ENCODE measurements at places on chromosomes 3 and 15. TPM values are rescaled to one million over a fixed set of nuclear protein-coding genes. Genes with fewer than 3 reads are reported as not detected.

DNA sequence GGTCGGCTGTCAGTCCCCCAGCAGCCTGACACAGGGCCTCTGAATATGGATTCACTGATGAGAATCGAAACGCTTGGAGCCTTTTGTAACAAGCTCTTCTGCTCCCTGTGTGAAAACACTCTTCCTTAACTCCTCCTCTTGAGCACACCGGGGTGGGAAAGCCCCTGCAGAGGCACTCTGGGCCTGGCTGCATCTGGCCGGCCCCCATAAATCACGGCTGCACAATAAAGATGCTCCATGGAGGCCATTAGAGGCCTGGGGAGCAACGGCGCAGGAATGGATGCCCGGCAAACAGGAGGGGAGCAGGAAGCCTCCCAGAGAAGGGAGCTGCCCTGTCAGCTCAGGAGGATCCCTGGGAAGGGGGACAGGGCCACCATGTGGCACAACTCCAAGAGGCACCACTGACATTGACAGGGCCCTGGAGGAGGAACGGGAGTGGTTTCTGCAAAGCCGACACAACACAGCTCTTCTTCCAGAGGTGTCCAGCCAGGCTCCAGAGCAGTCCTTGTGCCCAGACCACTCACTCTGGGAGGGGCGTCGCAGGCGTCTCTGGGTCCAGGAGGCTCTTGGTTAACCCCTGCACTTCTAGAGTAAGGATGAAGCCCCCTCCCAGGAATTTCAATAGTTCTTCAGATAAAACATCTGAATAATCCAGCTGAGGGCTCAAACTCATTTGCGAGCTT, 509.3 kb upstream of the PPP2R3A start:
- DNase-seq: no peak

The HRG gene
- total RNA-seq: not detected

GRCh38 chr3:55074796-55075195, 146.9 kb upstream of the LRTM1 start:
- no peak for DNase-seq

- no peak for DNase-seq
Observed at GRCh38 chr15:58306591-58307312, 125.0 kb upstream of the LIPC start.

The INKA1 gene
- total RNA-seq: 7.3 TPM

DNA sequence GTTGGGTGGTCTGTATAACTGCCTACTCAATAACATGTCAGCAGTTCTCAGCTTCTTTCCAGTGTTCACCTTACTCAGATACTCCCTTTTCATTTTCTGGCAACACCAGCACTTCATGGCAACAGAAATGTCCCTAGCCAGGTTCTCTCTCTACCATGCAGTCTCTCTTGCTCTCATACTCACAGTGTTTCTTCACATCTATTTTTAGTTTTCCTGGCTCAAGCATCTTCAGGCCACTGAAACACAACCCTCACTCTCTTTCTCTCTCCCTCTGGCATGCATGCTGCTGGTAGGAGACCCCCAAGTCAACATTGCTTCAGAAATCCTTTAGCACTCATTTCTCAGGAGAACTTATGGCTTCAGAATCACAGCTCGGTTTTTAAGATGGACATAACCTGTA, at the start of gene CAPN3:
TSS of gene CAPN3 (plus strand) at position 253 of the 400 bp plus-strand sequence. CDS start 305 bp downstream, outside the sequence.
- no peak for DNase-seq

GRCh38 chr3:36178018-36178417, 202.3 kb upstream of the STAC start:
- DNase-seq: no peak

The LINGO1 gene
- total RNA-seq: 5.3 TPM

GRCh38 chr15:69863446-69863845, 234.3 kb downstream of the TLE3 start:
- no peak for DNase-seq

- no peak for DNase-seq
Observed at GRCh38 chr3:55370272-55370671, 116.8 kb downstream of the WNT5A start.

- no peak for DNase-seq
Observed at GRCh38 chr3:53155760-53156159, 5.2 kb upstream of the PRKCD start.

- DNase-seq: no peak
Observed at GRCh38 chr3:5145120-5145519, 23.0 kb downstream of the ARL8B start.

GRCh38 chr3:79598594-79598993, 169.2 kb downstream of the ROBO1 start:
- DNase-seq: no peak

The RLBP1 gene
- total RNA-seq: not detected

- no peak for DNase-seq
Observed at GRCh38 chr3:56977561-56977889, 82.9 kb upstream of the SPATA12 start.

GRCh38 chr3:82342521-82342920, 581.1 kb upstream of the GBE1 start:
- DNase-seq: no peak

The GNAT1 gene
- not detected for total RNA-seq

DNA sequence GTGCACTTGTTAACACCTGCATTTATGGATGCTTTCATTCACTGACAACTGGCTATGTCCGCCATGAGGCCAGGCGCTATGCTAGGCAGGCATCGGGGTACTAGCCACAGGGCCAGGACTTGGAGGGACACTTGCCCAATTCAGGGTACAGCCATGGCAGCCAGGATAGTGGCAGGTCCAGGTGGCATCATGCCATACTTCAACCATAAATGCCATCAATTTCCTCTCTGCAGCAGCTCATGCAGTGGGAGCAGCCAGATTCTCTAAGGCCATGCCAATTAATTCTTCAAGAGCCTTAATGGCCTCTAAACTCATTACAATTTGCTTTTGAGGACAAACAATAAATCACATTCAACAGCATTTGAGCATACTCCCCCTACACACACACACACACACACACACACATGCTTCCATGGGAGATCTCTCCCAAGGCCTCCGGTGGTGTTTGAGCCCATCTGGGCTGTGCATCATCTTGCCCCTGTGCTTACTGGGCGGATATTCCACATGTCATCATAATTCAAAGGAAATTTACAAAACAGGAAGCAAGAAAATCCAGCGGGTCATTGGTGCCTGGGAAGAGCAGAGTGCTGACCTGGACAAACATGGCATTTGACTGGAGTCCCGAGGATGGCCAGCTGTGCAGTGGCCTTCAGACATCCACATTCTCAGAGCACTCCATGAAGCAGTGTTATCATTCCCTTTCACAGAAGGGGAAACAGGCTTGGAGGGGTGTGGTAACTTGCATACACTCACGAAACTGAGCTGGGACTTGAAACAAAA, 109.1 kb downstream of the IQSEC1 start:
- no peak for DNase-seq

- no peak for DNase-seq
Observed at GRCh38 chr3:35404571-35404970, 234.8 kb upstream of the ARPP21 start.

The EIF3J gene
- 68.9 TPM for total RNA-seq

- DNase-seq: no peak
Observed at GRCh38 chr3:45596290-45596791, 1.8 kb downstream of the LIMD1 start.

The PCLAF gene
- total RNA-seq: not detected

DNA sequence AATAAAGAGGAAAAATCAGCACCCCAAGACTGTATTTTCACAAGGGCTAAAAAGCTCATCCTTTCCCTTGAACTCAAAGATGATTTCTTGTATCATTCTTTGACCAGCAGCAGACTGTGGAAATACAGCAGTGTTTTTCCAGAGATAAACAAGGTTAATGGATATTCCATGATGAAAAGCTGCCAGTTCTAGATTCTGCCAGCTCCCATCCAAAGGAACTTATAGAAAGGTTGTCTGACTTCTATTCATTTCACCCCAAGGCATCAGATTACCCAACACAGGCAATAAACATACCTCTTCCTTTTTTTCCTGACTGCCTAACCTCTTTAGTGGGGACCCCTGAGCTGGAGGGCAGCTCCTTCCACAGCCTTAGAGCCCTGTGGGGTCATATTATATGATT, 375.8 kb upstream of the THBS1 start:
- DNase-seq: no peak

DNA sequence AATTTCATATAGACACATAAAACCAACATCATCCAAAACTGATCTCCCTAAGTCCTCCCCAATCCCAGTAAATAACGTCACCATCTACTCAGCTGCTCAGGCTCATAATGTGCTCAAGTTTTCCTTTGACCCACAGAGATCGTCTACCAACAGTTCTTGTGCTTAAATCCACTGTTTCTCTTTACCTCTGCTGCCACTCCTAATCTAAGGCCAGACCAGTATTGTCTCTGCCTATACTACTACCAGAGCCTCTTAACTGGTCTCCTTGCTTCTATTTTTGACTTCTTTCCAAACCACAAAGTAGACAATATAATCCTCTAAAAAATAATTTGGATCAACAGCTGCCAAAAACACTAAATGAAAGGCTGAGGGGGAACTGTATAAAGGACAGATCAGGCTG, 65.3 kb downstream of the CLASP2 start:
- DNase-seq: no peak

DNA sequence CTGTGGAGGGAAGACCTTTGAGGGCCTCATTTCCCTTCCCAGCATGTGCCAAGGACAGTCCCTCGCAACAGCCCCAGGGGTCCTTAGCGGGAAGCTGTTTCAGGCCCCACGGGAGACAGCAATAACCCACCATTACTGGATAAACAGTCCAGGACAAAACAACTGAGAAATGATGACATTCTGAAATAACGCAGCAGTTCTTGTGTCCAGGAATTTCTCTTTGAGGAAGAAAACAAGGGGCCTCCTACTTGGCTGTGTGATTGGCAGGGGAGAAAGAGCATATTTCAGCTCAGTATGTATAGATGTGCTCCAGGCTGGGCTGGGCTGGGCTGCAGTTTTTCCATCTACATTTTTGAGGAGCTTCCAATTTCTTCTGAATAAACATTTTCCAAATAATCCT, 82.2 kb upstream of the THBS1 start:
- DNase-seq: no peak

DNA sequence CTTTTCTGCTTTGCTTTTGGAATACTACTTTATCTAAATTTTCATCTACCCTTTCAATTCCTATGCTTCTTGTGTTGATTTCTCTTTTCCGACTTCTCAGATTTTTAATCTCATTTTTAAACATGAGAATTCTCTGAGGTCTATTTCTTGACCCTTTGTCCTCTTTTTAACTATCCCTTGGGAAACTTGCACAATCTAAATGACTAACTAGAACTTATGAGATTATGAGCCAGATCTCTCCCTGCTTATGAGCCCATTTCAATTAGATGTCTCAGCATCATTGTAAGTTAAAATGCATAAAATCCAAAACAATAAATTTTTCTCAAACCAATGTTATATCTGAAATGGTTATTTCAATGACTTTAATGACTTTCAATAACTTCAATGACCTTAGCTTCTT, 296.9 kb upstream of the AGTR1 start:
- no peak for DNase-seq

GRCh38 chr15:74519311-74519710, 21.7 kb upstream of the ARID3B start:
- DNase-seq: no peak

GRCh38 chr3:42581400-42581708, 413 bp downstream of the SEC22C start:
- DNase-seq: no peak

- no peak for DNase-seq
Observed at GRCh38 chr3:45317710-45318109, 70.7 kb upstream of the LARS2 start.

DNA sequence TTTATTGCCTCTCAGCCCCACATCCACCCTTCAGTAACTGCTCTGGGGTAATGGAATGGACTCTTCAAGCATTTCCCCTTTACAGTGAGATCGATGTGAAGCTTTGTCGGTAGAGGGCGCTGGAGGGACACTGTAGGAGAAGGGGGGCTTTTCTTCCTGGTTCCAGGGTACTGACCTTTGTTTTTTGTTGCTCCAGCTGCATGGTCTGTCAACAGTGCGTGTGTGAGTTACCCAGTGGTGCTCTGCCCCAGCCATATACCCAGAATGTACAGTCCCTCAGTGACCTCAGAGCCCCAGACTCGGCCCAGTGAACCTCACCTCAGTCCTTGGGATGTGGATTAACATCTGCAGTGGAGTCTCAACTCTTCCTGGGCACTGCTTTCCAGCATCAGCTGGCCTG, 180.3 kb upstream of the TSC22D2 start:
- peak; percentile 74 for DNase-seq

The STAB1 gene
- total RNA-seq: 256 TPM

DNA sequence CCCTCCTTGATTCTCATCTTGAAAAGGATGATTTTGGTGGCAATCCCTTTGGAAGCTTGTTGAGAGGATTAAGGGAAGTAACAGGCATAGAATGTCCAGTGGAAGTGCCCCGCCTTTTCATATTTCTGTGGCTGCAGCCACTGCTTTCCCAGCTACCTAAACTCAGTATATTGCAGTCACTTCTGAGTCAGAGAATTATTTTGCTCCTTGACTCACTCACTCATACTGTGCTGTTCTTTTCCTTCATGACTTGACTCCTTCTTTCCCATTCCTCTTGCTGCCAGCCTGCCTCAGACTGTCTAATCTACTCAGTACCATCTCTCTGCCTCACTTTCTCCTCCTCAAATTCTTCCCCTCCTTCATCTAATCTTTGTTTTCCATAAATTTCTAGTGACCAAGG, 26.5 kb upstream of the POLR2M start:
- DNase-seq: no peak

DNA sequence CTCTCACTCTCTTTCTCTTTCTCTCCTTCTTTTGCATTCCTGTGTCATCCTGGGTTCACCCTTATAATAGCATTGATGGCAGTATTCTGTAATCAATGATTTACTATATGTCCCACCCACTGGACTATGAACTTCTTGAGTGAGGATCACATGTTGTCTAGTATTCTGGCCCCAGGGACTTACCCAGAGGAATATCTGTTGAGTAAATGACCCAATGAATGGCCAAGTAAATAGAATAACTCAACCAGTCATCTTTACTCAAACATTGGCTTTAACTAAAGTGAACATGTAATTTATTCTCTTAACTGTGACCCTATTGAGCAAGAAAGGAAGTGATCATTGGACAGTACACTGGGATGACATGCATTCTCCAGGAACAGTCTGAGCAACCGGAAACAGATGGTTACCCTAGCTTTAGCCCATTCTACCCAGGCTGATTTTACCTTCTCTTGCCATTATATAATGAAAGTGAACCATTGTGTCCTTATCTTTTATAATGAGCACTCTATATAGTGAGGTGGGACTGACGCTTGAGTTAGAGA, 94.5 kb upstream of the SOX14 start:
- no peak for DNase-seq

DNA sequence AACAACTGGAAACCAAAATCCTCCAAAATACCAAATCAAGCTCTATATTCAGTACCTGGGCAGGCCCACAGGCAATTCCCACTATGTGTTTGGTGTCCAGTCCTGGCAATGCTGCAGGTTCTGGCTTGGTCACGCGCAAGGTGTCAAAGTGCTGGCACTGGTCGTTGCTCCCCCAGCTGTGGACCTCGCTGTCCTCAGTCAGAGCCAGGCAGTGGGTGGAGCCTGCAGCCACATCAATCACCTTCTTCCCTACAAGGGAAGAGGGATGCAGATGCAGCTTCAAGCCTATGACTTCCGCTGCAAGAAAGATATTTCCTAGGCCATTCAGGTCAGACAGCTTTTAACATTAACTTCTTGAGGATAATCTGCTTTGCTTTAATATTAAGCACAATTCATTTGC, 61.3 kb downstream of the HERC2 start:
- no peak for DNase-seq

Measured in sciatic nerve (tissue), 2 donors.